Ascending aorta (tissue), 2 donors: ENCODE measurements at places on chromosomes 4 and X. TPM values are rescaled to one million over a fixed set of nuclear protein-coding genes. Genes with fewer than 3 reads are reported as not detected.

FAM200B gene
- 34.9 TPM for total RNA-seq

SERPINA7 gene
- 0.75 TPM for total RNA-seq

AKAP4 gene
- total RNA-seq, result not detected

GPR82 gene
- not detected for total RNA-seq

JADE3 gene
- 1.8 TPM for total RNA-seq

GLRA3 gene
- not detected for total RNA-seq

FREM3 gene
- not detected for total RNA-seq

F11 gene
- total RNA-seq, result not detected

HGFAC gene
- 2.2 TPM for total RNA-seq
